ENCODE measurements at places on chromosomes 6 and 20.

GRCh38 chr6:27242589-27243265 is 4.8 kb upstream of the PRSS16 start:
- H3K36me3 ChIP-seq = no peaks in the 10 kb centered on the region
- no peak for DNase-seq
- H3K27ac ChIP-seq = no peak overlapping the region
- H3K27me3 ChIP-seq = peaks cover 63% of the 10 kb centered on the region
- no peaks in the 10 kb centered on the region for H3K4me1 ChIP-seq

DNA sequence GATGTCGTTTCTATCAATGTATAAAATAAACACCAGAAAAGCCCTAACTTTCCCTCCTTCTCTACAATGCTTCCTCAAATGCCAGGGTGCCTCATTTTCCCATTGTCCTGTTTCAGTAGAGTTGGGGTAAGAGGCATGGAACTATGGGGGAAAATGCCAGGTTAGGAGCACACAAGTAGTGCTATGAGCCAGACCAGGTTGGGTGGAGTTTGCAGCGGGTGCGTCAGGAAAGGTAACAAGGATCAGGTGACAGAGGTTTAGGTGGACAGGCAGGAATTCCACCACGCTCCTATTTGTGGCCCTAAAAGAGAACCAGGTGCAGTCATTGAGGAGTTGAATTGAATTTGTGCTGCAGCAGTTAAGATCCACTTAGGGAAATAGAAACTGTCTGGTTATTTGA is 36.5 kb downstream of the SYTL3 start:
- H3K27ac ChIP-seq = no peak overlapping the region
- no peak overlapping the region for H3K4me3 ChIP-seq
- no peaks in the 10 kb centered on the region for H3K4me1 ChIP-seq
- DNase-seq = no peak
- no peaks in the 10 kb centered on the region for H3K27me3 ChIP-seq

GRCh38 chr20:54234991-54235390 is 27.1 kb downstream of the PFDN4 start:
- H3K4me1 ChIP-seq = peaks cover 6% of the 10 kb centered on the region
- H3K4me3 ChIP-seq = no peak overlapping the region
- H3K27ac ChIP-seq = no peak overlapping the region
- H3K36me3 ChIP-seq = no peaks in the 10 kb centered on the region
- no peaks in the 10 kb centered on the region for H3K27me3 ChIP-seq
- DNase-seq = no peak

DNA sequence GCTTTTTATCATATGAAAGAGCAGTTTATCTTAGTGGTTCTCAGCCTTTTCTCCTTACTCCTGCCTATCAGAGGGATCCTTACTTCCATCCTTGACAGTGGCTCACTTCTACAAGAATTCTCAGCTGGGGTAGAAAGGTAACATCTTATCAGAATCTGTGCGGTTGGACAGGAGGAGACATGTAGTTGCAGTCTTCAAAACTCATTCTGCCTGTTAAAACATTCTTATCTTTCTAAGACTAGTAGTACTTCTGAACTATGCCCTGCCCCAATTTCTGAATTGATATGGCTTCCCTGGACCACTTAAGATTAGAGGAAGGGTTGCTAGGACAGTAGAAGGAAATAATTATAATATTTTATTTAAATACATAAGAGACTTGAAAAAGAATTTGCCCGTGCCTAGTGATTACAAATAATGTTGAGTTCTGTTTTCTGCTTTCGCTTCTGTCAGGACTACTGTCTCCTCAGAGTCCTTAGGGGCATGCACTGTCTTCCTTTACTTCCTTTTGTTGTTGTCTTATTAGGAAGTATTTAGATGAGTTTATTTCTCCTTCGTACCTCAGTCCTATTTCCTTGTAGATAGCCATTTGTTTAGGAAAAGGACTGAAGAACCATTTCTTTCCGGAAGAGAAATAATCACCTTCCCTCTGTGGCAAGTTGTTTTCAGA is 24.9 kb downstream of the BLTP3A start:
- no peaks in the 10 kb centered on the region for H3K36me3 ChIP-seq
- no peaks in the 10 kb centered on the region for H3K27me3 ChIP-seq
- H3K4me1 ChIP-seq = no peaks in the 10 kb centered on the region
- no peak for DNase-seq
- H3K4me3 ChIP-seq = no peak overlapping the region

- no peaks in the 10 kb centered on the region for H3K4me1 ChIP-seq
- H3K36me3 ChIP-seq = no peaks in the 10 kb centered on the region
- DNase-seq = no peak
- H3K27ac ChIP-seq = no peak overlapping the region
Observed at GRCh38 chr6:650098-650497, 6.8 kb downstream of the HUS1B start.

DNA sequence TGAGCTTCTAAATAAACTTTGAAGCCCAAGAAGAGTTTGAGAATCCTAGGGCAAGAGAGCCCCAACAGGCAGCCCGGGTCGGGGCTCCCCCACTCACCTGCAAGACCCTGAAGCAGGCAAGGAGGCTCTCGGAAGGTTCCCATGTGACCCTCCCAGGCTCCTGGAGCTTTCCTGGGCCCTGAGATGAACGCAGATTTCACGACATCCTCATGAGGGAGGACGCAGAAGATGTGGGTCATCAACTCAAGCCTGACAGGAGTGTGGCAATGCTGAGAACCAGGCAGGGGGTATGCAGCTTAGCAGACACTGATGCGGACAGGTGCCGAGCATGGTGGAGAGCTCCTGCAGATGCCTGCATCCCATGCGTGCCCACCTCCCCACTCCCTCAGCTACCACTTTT is 184.5 kb upstream of the SLC24A3 start:
- H3K4me3 ChIP-seq = no peak overlapping the region
- DNase-seq = no peak
- no peak overlapping the region for H3K27ac ChIP-seq
- H3K4me1 ChIP-seq = no peaks in the 10 kb centered on the region

GRCh38 chr20:46548688-46549087 is 1.8 kb downstream of the OCSTAMP start:
- no peaks in the 10 kb centered on the region for H3K27me3 ChIP-seq
- H3K36me3 ChIP-seq = no peaks in the 10 kb centered on the region
- no peak overlapping the region for H3K4me3 ChIP-seq

DNA sequence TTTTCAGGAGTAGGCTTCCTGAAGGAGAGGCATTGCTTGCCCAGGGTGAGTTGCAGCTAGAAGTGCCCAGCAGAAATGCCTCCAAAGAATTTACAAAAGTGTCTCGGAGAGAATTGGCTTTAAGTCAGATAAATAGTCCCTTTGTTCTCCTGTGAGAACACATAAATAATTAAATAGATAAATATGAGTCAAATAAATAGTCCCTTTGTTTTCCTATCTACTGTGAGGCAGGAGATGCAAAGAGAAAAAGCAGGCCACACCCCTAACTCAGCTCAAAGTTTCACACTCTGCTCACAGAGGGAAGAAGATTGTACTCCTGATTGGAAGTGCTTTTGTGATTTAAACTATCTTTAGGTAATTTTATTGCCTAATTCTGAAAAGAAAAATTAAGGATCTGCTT is 180.7 kb upstream of the PRSS16 start:
- H3K4me3 ChIP-seq = peak overlapping the region; percentile 0
- no peak overlapping the region for H3K27ac ChIP-seq
- DNase-seq = no peak
- peaks cover 10% of the 10 kb centered on the region for H3K4me1 ChIP-seq

- H3K36me3 ChIP-seq = no peaks in the 10 kb centered on the region
- peak; percentile 33 for DNase-seq
- H3K27ac ChIP-seq = no peak overlapping the region
- no peak overlapping the region for H3K4me3 ChIP-seq
- peaks cover 15% of the 10 kb centered on the region for H3K4me1 ChIP-seq
- H3K27me3 ChIP-seq = no peaks in the 10 kb centered on the region
Observed at GRCh38 chr6:163347021-163347446, 67.5 kb upstream of the QKI start.

DNA sequence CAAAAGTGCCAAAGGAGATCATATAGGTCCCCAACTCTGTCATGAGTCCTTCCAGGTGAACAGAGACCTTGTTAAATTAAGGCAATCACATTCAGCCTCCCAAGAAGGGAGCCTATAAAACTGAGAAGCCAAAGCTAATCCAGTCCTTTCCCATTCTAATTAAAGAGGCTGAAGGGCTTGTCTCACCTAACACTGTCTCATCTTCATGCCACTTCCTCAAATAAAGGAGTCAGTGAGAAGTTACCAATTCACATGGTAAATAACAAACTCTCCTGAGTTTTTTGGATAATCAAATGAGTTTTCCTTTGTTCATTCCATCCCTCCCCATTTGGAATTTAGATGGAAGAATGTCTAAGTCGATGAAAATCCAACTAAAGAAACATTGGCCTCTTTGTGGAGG is 242.8 kb downstream of the UST start:
- H3K36me3 ChIP-seq = peaks cover 3% of the 10 kb centered on the region
- DNase-seq = no peak
- no peak overlapping the region for H3K27ac ChIP-seq
- H3K4me3 ChIP-seq = no peak overlapping the region
- H3K4me1 ChIP-seq = peaks cover 20% of the 10 kb centered on the region

DNA sequence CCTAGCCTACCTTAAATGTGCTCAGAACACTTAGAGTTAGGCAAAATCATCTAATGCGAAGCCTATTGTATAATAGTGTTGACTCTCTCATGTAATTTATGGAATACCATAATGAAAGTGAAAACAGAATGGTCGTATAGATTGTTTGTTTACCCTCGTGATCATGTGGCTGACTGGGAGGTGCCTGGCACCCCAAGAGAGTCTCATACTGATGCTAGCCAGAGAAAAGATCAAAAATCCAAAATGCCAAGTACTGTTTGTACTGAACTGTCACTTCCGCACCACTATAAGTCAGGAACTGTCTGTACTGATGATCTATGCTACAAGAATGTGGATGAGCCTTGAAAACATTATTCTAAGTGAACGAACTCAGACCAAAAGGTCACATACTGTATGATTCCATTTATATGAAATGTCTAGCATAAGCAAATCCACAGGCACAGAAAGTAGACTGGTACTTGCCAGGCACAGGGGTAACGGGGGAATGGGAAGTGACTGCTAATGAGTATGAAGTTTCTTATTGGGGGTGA is 22.4 kb downstream of the ZMYND8 start:
- H3K27ac ChIP-seq = no peak overlapping the region
- H3K4me3 ChIP-seq = no peak overlapping the region
- no peaks in the 10 kb centered on the region for H3K36me3 ChIP-seq
- peaks cover 14% of the 10 kb centered on the region for H3K4me1 ChIP-seq
- no peaks in the 10 kb centered on the region for H3K27me3 ChIP-seq
- no peak for DNase-seq

DNA sequence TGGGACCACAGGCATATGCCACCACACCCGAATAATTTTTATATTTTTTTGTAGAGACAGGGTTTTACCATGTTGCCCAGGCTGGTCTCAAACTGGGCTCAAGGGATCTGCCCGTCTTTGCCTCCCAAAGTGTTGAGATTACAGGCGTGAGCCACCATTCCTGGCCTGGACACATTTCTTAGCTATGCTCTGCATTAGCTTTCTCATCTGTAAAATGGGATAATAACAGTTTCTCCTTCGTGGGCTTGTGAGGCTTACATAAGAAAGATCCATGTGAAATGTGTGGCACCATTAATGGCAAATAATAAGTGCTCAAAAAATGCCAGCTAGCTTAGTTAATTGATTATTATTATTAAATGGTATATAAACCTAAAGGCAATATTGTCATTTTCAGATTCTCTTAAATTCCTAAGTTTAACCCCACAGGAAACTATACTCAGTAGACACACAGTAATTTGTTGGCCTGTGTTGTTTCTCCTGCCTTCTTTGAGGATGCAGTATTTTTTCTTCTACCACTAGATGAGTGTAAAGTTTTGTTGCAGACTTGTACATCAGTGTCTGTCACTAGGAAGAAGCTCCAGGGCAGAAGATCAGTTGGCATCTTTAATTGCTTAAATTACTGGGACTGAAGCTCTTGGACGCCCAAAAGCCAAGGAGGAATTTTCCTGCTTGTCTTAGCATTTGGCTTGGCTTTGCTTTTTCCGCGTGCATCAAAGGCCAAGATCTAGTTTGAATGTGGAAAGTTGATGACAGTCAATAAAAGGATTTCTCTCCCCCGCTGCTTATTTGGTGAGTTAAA is 162.3 kb upstream of the ZNF217 start:
- H3K4me3 ChIP-seq = no peak overlapping the region
- peak overlapping the region; percentile 40 for H3K27ac ChIP-seq
- no peaks in the 10 kb centered on the region for H3K36me3 ChIP-seq
- no peak for DNase-seq
- peaks cover 39% of the 10 kb centered on the region for H3K4me1 ChIP-seq
- no peaks in the 10 kb centered on the region for H3K27me3 ChIP-seq

DNA sequence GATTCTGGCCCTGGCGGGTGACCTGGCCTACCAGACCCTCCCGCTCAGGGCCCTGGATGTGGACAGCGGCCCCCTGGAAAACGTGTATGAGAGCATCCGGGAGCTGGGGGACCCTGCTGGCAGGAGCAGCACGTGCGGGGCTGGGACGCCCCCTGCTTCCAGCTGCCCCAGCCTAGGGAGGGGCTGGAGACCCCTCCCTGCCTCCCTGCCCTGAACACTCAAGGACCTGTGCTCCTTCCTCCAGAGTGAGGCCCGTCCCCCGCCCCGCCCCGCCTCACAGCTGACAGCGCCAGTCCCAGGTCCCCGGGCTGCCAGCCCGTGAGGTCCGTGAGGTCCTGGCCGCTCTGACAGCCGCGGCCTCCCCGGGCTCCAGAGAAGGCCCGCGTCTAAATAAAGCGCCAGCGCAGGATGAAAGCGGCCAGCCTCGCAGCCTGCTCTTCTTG is 868 bp upstream of the SLC2A4RG start:
- H3K27ac ChIP-seq = no peak overlapping the region
- DNase-seq = peak; percentile 90
- peak overlapping the region; percentile 55 for H3K4me3 ChIP-seq
- H3K4me1 ChIP-seq = peaks cover 33% of the 10 kb centered on the region
- peaks cover 24% of the 10 kb centered on the region for H3K27me3 ChIP-seq

- H3K36me3 ChIP-seq = peaks cover 3% of the 10 kb centered on the region
- no peak overlapping the region for H3K27ac ChIP-seq
- peaks cover 12% of the 10 kb centered on the region for H3K4me1 ChIP-seq
- no peaks in the 10 kb centered on the region for H3K27me3 ChIP-seq
- no peak overlapping the region for H3K4me3 ChIP-seq
- DNase-seq = no peak
Observed at GRCh38 chr20:52899041-52899608, 73.0 kb upstream of the TSHZ2 start.

DNA sequence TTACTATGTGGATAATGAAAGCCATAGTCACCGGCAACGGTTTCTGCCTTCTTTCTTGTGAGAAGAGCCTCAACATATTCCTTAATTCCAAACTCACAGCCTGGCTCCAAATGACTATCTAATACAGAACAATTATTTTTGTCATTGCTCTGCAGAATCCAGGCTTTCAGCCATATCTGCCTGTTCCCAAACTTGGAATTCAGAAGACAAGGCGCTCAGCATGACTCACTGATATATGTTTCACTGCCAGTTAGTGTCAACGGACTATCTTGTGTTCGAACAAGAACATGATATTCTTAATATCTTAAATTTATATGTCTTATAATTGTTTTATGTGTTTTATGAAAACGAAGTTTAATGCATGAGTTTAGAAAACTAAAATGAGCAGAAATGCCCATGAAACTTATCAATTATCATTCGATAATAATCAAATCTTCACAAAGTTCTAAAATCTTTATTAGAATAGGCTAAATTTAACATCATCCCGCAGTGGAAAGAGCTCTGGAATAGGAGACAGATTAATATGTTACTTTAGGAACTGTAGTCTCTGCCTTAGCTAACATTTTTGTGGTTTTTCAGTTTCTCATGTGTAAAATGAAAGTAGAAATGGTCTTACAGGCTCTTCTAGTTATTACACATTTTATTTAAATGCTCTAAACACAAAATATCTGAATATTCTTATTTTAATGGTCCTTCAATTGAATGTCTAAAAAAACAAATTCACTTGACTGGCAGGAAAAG is 669.3 kb upstream of the GJE1 start:
- H3K36me3 ChIP-seq = no peaks in the 10 kb centered on the region
- H3K27ac ChIP-seq = no peak overlapping the region
- no peaks in the 10 kb centered on the region for H3K27me3 ChIP-seq
- H3K4me3 ChIP-seq = no peak overlapping the region
- H3K4me1 ChIP-seq = peaks cover 5% of the 10 kb centered on the region
- DNase-seq = no peak

All from neural progenitor cell (in vitro differentiated cells).